ENCODE measurements at places on chromosomes 1 and 21.

- no peak for DNase-seq
Measured at GRCh38 chr1:36735939-36736730, 253.4 kb upstream of the CSF3R start.

- DNase-seq: no peak
Measured at GRCh38 chr1:28750330-28750729, 13.6 kb downstream of the YTHDF2 start.

DNA sequence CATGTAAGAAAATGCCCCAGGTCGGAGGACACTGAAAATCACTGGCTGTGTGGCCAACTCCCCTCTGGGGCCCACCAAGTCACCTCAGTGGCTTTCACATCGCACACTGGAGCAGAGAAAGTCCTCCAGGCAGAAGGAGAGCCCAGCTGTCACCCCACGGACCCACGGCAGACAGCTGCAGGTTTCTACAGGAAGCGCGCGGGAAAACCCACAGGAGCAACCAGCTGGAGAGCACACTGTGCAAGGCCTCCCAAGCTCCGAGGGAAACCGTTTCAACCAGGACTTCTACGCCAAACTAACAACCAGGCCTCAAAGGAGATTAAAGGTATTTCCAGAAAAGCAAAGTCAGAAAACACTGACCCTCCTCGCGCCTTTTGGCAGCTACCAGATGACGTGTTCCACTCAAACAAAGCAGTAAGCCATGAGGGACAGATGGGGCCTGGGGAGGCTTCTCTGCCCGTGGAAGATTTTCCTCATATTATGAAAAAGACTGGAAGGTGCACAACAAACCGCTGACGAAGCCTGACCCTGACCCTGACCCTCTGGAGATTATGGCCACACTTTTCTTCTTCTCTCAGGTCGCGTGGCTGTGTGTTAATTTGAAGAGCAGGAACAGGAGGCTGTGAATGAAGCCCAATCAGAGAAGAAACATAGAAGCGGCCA, 21.0 kb downstream of the WDR4 start:
- no peak for DNase-seq

GRCh38 chr1:151774256-151774922, 11.1 kb upstream of the MRPL9 start:
- no peak for DNase-seq

GRCh38 chr1:25192154-25192553, 40.1 kb downstream of the SYF2 start:
- no peak for DNase-seq

DNA sequence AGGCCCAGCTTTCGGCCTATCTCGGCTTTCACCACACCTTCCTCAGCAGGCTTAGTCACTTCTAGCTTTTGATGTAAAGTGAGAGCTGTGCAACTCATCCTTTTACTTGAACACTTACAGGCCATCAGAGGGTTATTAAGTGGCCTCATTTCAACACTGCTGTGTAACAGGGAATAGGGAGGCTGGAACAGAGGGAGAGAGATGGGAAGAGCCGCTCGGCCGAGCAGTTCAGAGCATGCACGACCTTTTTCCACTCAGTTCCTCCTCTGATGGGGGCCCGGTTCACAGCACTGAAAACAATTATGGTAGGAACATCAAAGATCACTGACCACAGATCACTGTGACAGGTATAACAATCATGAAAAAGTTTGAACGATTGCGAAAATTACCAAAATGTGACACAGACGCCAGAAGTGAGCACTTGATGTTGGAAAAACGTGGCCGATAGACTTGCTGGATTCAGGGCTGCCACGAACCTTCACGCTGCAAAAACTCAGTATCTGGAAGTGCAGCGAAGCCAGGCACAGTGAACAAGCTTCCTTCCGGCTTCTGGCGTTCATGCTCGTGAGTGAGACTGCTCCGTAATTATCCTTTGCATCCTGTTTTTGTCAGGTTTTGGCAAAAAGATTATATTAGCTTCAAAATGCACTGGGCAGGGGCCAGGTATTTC, 28.6 kb downstream of the AGPAT3 start:
- DNase-seq: no peak

- no peak for DNase-seq
Measured at GRCh38 chr21:35473496-35473895, 424.4 kb upstream of the RUNX1 start.

DNA sequence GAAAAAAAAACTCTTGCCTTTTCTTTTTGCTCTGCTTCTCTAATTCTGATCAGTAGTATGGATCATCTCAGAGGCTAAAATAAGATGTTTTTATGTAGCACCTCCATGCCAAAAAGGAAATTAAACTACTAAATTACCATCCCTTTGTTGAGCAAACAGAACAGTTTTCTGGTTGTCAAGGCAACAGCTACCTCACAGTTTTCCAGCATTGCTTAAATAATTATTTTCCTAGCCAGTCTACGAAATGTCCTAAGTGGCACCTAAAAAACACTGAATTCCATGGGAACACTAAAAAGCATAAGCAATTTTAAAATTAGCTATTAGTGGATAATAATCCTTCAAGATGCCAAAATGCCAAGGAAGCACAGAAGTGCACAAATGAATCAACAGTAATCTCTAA, 61.7 kb downstream of the ARID4B start:
- DNase-seq: peak; percentile 43

DNA sequence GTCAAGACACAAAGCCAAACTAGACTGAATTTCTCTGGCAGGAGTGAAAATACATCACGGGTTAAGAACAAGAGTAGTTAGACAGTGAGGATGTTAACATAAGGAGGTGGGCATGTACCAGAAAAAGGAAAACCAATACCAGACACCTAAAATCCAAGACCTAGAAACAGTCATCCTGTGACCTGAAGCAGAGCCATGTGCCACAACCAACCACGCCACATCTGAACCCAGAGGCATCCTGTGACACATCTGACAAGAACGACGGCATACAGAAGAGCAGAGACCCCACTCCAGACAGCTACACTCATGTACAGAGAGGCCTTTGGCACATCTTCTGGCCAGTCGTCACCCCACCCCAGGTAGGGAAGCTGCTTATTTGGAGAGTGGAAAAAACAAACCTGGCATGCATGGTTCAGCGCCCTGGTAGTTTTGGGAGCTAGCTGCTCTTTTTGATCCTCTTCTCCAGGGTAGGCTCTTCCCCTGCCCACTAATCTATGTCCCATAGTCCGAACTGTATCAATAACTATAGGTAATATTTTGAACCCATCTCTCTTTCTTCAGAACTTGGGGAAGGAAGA, 72.1 kb downstream of the SLC45A1 start:
- DNase-seq: no peak

Data from AG10803 (cell line).